Right lung (tissue), 10 donors: ENCODE measurements at places on chromosomes 1 and 21. TPM values are rescaled to one million over a fixed set of nuclear protein-coding genes. Genes with fewer than 3 reads are reported as not detected.

- DNase-seq, result no peak
Measured at GRCh38 chr1:51287966-51288365, 42.4 kb downstream of the TTC39A start.

DNA sequence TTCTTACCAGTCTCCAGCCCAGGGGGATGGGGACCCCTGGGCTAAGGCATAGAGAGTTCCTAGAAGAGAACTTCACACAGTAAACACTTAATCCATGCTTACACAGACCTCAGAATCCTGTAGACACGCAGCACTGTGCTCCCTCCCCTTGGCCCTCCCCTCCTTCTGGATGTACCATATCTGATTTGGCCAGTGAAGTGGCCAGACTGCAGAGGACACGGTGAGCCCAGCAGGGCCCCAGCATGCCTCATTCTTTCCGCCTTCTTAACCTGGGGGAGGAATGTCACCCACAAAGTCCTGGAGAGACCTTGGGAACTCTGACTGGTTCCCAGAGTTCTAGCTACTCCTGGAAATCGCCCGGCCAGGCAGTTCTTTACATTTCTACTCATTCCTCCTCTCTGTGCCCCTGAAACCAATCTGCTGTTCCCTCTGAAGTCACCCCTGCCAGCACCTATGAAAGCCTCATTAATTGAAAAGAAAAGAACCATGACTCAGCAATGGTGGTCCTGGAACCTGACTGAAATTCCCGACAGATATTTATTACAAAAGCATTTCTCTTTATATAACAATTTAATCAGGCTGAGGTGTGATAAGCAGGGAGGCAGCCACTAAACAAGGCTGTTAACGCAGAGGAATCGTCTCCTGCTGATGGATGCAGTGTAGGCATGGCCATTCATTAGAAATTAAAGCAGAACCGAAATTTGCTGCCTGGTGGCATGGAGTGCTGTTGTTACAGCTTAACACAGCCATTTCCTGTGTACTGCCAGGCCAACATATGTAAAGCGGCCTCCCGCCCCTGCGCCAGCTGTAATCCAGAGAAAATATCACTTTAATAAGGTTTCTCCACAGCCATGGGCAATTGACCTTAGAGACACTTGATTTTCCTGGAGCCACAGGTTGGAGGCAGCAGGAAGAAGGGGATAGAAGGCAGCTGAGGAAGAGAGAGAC, 74.6 kb upstream of the KCND3 start:
- no peak for DNase-seq

GRCh38 chr1:26583646-26584485, 54.3 kb downstream of the RPS6KA1 start:
- no peak for DNase-seq

- DNase-seq, result no peak
Measured at GRCh38 chr1:182120411-182121258, 59.1 kb upstream of the ZNF648 start.

GRCh38 chr1:70840260-70840953, 207.2 kb downstream of the PTGER3 start:
- no peak for DNase-seq

- no peak for DNase-seq
Measured at GRCh38 chr1:59333626-59334277, 36.9 kb downstream of the FGGY start.

DNA sequence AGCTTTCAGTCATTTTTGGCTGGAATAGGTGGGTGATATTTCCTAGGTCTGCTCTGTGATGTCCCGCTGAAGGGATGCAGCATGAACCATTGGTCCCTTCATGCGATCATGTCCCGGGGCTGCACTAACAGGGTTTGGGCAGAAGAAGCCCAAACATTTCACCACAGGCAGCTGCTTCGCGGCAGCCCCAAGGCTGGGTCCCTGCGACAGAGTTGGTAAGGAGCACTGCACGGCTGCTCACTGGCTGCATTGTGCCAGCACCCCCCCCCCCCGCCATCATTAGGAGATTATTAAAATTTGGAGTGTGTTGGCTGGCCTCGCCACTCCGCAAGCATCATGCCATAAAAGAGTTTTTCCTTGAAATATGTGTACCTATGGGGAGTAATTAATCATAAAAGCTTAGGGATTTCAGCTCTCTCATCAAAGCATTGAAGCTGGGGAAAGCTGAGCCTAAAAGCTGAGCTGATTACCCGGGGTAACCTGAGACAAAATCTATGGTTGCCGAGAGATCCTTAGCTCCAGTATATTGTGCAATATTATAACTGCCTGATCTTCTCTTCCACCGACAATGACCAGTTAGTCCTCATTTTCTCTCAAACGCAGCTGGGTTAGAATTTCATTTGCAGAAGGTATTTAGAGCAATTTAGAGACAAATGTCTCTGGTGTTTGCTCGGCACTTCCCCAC, 62.5 kb downstream of the PEX14 start:
- DNase-seq, result no peak

DNA sequence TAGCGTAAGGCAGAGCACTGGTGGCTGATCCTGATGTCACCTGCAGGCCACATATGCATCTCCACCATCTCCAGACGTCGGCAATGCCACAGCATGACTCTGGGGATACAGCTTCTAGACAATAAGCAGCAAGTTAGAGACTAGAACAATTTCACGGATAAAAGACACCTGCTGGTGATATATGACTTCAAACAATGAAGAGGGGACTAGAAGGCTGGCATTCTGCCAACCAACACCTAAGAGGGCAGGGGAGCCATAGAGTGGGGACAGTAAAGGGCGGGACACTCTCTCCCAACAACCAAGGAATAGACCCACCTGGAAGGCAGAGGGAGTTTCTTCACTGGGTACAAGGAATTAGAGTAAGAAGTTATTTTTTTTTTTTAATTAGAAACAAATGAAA, 126.7 kb downstream of the SIM2 start:
- DNase-seq, result no peak

GRCh38 chr1:226825037-226825745, 45.2 kb upstream of the PSEN2 start:
- no peak for DNase-seq

GRCh38 chr1:23419180-23419579, 5.4 kb downstream of the TCEA3 start:
- DNase-seq, result no peak

DNA sequence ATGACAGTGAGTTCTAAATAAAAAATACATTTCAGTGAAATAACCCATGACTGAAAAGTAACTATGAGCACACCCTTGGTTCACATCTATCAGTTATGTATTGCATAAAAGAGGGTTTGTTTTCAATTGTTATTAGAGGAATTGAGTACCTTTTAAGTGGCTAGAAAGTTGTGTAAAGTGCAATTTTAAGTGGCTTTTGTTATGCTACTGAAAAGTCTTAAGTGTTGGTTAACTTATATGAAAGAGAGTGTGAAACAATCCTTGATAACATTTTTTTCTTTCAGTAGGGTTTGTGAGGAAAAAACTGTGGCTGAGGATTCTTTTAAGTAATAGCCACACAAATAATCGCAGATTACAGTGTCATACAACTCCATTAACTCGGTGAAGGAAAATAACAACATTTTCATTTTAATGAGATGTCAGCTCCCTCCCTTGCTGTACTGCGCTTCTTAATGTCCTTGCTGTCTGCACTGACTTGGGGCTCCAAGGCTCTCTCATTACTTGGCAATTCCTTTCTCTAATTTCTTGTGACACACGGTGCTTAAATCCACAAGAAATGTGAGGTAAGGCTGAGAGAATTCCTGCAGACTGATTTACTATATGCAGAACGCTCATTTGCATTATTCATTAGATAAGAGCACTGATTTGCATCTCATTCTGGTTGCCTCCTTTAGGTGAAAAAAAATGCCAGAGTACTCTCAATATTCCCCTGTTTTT, 40.6 kb downstream of the NTNG1 start:
- DNase-seq, result no peak

DNA sequence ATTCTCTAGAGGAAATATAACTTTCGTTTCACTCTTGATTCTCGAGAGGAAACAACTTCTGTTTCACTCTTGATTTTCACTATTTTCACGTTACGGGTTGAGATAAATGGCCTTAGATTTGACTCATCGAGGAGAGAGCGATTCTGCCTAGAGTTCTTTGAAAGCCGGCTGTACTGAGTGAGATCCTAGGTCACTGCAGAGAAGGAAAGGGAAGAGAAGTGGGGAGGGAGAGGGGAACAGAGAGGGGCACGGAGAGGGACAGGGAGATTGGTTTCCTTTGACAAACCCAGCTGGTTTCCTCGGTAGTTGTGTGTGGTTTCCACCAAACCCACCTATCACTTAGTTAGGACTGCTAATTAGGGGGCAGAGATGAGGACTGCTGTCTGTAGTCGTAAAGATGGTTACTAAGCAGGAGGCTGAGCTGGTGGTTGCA, 21.6 kb upstream of the GPR137B start:
- no peak for DNase-seq

DNA sequence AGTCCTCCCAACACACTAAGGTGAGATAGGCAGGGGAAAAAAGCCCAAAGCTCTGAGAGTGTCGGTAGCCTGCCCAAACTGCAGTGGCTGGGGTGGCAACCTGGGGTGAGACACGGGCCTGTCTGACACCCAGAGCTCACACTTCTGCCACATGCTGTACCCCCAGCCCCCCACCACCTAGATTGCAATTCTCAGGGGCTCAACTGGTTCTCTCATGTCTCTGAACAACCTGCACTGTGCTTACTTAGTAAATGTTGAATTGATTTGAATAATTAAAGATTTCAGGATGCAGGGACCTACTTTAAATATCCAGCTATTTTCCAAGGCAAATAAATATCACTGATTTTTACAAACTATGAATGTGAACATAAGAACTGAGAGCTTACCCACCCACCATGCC, 115.5 kb downstream of the EDEM3 start:
- no peak for DNase-seq

DNA sequence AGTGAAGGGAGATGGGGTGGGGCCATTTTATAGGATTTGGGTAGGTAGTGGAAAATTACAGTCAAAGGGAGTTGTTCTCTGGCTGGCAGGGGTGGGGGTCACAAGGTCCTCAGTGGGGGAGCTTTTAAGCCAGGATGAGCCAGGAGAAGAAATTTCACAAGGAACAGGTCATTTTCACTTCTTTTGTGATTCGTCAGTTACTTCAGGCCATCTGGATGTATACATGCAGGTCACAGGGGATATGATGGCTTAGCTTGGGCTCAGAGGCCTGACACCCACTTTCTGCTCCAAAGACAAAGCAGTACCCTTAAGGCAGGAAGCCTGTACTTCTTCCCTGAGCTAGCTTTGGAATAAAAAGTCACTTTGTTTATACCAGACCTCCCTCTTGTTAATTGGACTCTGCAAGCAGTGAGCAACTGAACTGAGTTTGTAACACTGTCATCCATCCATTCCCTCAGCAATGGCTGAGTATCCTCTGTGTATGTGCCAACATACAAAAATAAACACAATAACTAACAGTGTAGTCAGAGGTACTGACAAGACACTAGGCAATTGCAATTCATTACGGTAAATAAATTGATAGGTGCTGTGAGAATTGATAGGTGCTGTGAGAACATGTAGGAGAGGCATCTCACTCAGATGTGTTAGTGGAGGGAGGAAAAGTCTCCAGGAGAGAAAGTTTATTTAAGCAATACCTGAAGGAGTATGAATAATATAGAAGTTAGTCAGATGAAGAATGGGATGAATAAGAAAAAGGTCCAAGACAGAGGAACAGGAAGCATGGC, 14.7 kb upstream of the RGS2 start:
- DNase-seq, result no peak

DNA sequence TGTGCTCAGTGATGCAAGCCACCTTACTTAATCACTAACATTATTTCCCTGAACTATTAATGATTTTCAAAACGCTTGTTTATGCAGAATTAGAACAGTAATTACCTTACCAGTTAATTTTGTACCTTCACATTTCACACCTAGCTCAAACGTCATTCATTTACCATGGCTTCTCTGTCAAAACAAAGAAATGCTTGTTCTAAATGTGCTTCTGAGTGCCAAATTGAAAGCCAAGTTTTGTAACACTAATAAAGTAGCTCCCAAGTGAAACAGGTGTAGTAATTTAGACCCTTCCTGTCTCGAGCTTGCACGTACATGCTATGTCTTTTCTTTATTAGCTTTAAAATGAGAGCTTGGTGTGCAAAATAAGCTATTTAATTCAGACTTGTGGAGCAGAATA, 533.7 kb upstream of the PKN2 start:
- DNase-seq, result no peak

DNA sequence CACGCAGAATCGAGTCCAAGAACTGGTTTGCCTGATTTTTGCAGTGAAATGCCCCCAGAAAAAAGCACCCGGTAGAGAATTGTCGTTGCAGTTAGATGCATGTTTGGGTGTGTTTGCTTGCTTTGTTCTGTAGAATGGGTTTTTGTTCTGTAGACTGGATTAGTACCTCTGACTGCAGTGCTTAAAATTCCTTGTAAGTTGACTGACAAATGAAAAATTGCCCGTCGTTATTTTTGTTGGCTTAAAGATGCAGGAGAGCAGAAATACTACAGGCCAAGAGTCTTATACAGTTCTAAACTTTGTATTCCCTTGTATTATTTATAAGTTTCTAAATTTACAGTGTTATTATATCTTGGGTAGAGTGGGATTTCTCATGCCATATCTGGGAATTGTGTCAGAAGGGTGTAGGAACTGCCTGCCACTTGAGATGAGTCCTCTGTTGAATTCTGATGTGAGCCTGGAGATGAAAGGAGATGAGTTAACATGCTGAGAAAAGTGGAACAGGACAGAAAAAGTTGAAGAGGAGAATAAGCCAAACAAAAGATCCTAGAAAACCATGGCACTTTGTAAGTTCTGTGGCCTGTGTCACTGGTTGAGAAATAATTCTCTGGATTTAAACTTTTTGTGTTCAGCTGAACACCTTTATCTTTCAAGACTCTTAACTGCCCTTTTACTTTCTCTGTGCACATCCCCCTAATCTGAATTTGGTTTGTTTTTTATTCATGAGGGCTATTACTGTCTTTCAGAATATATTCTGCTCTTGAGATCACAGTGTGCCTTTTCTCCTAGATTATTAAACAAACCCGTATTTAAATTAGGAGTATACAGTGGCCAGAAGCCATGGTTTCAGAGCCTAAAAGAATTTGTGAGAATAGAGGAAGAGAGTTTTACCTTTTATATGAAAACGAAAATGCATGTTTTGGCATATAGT, 1.4 kb downstream of the DESI2 start:
- DNase-seq, result no peak

Gene GPX7
- polyA plus RNA-seq, result 84.9 TPM

Gene TENT5C
- polyA plus RNA-seq, result 11.7 TPM

Gene CLDN17
- polyA plus RNA-seq, result not detected

Gene DIO1
- 0.51 TPM for polyA plus RNA-seq

Gene CSDE1
- polyA plus RNA-seq, result 485 TPM

Gene TTLL10
- 0.47 TPM for polyA plus RNA-seq

Gene GPR37L1
- polyA plus RNA-seq, result 0.06 TPM

Gene PCNT
- polyA plus RNA-seq, result 31.9 TPM

Gene CGN
- 33.7 TPM for polyA plus RNA-seq

Gene TFF3
- 6.2 TPM for polyA plus RNA-seq
